ENCODE measurements at places on chromosomes 2 and 18.

DNA sequence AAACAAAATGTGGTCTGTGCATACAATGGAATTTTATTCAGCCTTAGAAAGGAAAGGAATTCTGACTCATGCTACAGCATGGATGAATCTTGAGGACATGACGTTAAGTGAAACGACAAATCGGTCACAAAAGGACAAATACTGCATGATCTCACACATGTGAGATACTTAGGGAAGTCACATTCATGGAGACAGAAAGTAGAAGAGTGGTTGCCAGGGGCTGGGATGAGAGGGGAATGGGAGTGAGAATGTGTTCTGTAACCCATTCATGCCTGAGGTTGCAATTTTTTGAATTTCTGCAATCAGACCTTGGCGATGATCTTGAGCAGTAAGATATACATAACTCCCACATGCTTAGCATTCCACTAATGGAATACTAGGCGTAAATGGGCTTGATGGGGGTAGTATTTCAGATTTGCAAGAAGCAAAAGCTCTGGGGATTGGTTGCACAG lies 22.0 kb downstream of the FHL2 start:
- DNase-seq: no peak

- DNase-seq: no peak
Observed at GRCh38 chr2:203857656-203858055, 9.9 kb upstream of the CTLA4 start.

GRCh38 chr2:148909114-148909513 lies 34.1 kb downstream of the KIF5C start:
- DNase-seq: no peak

DNA sequence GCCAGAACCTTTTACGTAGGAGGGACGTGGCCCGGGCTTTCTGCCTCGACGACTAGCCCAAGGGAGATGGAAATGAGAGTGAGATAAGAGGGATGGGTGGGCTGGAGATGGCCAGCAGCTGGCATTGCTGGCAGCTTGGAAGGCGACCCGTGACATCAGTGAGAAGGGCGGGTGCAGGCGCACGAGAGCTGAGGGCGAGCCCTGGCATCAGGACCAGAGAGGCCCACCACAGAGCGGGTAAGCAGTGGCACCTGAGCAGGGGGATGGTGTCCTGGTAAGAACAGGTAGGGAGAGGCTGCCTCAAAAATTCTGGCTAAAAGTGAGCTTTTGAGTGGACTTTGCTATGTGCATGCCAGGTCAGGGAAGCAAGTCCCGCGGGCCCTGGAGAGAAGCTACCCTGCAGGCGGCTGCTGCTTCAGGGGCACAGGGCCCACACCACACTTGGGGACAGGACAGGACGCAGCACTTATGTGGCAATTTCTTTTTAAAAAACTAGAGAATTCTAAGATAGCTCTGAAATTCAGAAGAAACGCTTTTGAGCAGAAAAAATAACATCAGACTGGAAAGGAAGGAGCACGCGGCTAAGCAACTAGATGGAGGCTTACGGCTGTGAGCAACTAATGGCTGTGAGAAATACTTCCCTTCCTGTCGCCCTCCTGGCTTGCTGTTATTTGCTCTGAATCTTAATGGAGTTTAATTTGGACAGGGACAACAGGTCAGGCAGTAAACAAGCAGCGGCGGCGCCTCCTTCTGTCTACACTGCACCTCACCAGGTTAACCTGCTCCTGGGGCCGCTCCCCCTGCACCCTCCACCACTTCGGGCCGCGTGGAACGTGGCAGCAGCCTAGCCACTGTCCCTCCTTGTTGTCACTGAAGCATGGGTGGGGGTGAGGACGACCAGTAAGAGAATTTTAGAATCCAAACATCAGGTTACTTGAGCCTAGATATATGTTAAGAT lies 20.5 kb downstream of the THAP4 start:
- no peak for DNase-seq

DNA sequence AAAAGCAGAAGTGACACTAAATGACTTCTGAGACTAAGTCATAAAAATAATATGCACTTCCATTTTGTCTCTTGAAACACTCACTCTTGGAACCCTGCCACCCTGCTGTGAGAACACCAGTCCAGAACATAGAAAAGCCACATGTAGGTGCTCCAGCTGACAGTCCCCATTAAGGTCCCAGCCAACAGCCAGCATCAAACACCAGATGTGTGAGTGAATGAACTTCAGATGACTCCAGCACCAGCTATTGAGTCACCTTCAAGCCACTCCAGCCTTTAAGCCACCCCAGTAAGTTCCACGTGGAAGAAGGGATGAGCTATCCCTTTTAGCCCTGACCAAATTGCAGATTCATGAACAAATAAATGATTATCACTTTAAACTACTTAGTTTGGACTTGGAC lies 31.5 kb upstream of the LGALSL start:
- DNase-seq: no peak

- peak; percentile 24 for DNase-seq
Observed at GRCh38 chr2:227106845-227107759, 56.9 kb downstream of the COL4A4 start.

DNA sequence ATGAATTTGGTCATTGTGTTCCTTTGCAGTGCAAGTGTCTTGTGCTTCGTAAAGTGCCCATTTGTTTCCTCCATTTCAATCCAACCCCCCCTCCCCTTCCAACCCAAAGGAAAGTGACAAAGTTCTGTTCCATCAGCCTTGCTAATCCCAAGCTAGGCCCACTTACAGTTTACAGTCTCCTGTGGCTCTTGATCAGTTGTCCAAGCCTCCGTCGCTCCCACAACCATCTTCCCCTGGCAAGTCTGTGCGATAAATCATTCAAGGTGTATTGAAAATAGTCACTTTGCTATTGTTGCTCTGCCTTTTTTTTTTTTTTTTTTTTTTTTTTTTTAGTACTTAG lies 6.5 kb downstream of the POU3F3 start:
- DNase-seq: no peak

DNA sequence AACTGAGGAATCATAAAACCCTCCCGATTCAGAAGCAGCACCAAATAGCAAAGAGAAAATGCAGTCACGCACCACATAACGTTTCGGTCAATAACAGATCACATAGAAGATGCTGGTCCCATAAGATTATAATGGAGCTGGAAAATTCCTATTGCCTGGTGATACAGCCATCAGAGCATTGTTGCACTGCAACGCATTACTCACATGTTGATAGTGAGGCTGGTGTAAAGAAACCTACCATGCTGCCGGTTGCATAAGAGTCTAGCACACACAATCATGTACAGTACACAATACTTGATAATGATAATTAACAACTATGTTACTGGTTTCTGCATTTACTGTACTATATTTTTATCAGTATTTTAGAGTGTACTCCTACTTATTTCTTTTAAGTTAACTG lies 32.5 kb downstream of the RNF152 start:
- DNase-seq: no peak

DNA sequence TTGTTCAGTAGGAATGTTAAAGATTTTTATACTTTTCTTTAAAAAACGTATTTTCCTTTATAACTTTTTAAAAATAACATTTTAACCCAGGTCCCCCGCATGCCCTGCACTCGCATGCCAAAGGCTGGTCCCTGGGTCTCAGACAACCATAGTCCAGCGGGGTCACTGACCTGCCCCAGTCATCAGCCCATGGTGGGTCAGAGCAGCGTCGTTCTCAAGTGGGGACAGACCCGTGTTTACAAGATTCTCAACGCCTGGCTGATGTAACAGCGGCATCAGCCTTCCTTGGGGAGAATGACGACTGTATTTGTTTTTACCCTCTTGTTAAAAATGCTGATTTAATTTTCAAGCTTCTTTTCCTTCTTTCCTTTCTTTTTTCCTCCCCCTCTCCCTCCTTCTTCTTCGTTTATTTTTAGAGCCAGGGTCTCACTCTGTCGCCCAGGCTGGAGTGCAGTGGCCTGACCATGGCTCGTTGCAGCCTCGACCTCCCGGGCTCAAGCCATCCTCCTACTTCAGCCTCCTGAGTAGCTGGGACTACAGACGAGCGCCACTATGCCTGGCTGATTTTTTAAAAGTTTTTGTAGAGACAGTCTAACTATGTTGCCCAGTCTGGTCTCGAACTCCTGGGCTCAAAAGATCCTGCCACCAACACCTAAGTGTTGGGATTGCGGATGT lies 1.0 kb upstream of the EFHD1 start:
- no peak for DNase-seq

- DNase-seq: no peak
Observed at GRCh38 chr2:191514613-191515012, 163.3 kb upstream of the NABP1 start.

DNA sequence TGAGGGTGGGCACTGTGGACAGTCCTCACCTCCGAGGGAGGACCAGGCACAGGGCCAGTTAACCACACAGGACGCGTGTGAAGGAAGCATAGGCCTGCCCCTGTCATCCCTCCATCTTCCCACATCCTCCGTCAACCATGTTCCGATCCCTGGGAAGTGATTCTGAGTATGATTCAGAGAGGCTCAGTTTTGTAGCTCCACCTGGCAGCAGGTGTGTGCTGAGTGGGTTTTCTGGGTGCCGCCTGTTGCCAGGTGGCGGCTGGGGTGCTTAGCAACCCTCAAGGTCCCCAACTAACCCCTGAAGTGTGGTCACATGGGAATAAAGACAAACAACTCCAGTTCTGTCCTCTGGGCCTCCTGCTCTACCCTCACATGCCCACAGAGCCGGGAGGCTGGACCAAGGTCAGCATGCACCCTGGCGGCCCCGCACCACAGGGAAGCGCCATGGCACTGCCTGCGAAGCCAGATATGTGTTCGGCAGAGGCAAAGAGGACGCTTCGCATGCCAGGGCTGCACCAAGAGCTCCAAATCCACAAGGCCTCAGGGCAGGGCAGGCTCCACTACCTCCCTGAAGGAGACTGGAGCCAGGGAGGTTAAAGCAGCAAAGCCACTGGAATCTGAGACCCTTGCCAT lies 60.0 kb downstream of the ADCY3 start:
- DNase-seq: no peak

DNA sequence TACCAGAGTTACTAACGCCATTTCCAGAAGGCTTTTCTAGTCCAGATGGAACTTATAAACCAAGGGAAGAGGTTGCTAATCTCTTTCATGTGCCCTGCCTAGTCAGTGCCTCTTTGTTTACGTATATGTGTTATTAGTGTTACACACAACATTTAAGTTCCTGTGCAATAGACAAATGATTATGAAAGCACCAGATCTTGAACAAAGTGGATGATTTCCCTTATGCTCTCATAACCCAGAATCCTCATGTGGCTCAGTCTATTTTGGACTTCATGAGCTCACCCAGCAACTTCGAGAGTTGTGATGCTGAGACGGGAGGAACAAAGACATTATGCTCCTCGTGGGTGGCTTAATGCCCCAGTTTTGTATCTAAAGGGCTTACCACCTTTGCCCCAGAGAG lies 214.4 kb upstream of the SP5 start:
- no peak for DNase-seq

DNA sequence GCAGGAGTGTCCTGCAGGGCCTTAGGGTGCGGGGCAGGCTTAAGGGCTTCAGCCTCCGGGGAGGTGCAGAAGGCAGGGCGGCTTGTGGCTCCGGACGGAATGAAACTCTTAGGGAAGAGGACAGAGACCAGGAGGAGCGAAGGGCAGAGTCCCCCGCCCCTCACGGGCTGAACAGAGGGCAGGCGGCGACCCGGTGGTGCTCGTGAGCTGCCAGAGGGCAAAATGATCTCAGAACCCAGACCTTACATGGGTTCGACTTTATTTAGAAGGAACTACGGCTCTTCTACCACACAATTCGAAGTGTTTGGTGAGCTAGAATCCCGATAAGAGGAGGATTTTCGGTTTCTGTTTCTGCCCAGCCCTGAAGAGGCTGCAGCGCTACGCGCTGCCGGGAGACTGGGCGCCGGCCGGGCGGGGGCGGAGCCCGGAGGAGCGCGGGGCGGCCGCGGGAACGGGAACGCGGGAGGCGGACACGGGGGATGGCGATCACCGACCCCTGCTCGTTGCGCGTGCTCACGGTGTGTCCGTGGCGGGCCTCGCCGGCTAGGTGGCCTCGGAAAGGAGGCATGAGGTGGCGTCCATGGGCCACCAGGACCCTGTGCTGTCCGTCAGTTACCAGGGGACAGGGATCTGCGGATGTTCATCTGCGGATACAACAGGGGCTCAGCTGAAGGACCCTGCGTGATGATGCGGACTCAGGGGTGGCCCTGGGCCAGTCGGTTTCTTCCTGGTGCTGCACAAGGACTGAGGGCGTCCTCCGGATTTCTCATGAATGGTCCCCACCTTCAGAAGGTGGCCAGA lies 4.2 kb upstream of the SP100 start:
- DNase-seq: peak; percentile 29

DNA sequence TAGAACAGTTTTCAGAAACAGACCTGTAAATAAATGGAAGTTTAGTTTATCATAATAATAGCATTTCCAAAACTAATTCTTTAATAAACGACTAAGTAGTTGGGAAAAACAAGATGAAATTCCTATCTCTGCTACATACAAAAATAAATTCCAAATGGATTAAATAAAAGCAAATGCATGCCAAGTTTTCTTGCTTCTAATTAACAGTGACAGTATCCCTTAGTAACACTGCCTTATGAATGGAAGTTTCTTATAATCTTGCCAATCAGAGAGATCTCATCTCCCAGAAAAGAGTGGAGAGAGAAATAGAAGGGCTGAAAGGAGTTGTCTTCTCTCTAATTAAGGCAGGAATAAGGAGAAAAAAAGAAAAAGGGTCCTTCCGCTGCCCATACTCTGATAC lies 133.9 kb downstream of the GFPT1 start:
- no peak for DNase-seq

DNA sequence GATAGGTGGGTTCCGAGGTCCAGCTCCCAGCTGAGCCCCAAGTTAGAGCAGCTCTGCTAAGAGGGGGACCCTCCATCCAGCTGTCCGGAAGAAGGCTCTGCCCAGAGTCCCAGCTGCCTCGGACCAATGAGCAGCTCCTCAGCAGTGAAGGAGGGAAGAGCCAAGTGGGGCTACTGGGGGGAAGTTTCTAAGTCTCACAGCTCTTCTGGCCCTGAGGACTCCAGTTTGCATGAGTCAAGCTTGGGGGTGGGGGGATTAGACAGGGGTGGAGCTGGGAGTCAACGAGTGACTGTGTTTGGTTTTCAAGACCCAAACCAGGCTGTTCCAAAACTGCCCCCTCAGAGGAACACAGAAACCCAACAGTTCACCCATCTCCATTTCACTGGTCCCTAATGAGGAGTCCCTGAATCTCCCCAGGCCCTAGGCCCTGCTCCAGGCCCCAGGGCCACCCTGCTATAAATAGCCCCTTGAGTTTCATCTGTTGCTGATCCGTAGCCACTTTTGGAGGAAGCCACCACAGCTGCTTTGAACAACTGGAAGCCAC lies 100.9 kb downstream of the TNS1 start:
- no peak for DNase-seq

GRCh38 chr2:237418300-237418699 lies 4.3 kb upstream of the COL6A3 start:
- no peak for DNase-seq

DNA sequence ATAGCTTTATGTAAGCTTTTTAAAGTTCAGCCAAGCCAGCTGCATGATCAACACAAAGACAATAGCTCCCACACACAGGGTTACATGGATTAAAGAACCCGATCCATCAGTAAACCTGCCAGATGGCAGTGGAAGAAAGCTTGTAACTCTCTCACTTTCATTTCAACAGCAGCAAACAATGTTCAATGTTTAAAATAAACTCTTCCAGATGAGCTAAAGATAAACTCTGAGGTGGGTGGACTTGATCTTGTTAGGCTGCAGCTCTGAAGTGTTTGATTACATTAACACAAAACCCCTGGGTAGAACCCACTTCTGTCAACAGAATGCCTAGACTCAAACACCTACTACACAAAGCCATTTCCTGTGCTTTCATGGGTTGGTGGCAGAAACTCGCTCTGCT lies 13.9 kb downstream of the RDH14 start:
- no peak for DNase-seq

All from T-cell (primary cell).